ENCODE measurements at places on chromosomes 1 and 21.

DNA sequence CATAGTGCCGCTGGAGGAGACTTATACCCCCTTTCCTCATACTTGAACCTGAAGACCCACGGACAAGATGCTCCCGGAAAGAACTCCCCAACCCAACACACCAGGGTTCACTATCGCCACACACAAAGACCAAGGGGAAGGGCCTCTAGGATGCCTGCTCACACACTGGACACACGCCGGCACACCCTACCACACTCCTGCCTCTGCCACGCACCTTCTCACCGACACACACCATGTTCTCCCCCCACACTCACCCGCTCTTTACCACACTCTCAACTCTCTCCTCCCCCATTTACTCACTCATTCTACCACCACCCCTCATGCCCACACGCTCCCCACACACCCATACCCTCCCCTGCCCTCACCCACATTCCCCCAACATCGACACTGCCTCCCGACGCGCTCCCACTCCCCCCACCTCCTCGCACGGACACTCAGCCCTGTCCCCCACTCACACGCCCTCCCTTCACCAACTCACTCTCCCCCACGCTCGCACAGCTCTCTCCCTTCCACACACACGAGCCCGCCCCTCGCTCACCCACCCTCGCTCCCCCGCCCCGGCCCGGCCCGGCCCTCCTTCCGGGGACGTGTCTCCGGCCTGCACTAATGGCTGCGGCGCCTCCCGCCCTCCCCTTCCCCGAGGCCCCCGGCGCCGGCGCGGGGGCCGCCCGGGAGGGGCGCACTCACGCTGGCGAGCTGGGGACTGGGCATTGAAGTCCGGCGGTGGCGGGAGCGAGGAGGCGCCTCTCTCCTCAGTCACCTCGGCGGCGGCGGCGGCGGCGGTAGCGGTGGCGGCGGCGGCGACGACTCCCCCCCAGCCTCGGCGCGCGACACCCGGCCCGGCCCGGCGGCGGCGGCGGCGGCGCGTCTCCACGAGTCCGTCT, 626 bp downstream of the PTP4A2 start:
- DNase-seq, result peak; percentile 71

DNA sequence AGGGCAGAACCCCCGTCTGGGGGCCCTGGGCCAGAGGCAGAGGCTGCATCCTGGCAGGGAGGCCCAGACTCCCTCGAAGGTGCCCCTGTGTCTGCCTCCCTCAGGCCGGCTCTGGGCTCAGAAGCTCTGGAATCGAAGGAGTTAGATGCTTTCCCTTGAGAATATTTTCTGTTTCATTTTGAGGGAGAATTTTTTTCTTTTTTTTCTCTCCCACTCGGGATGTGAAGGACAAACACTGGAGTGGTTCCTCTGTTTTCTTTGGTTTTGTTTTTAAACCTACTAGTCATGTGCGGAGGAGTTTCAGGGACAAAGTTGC, 44.7 kb downstream of the PRDM16 start:
- no peak for DNase-seq

DNA sequence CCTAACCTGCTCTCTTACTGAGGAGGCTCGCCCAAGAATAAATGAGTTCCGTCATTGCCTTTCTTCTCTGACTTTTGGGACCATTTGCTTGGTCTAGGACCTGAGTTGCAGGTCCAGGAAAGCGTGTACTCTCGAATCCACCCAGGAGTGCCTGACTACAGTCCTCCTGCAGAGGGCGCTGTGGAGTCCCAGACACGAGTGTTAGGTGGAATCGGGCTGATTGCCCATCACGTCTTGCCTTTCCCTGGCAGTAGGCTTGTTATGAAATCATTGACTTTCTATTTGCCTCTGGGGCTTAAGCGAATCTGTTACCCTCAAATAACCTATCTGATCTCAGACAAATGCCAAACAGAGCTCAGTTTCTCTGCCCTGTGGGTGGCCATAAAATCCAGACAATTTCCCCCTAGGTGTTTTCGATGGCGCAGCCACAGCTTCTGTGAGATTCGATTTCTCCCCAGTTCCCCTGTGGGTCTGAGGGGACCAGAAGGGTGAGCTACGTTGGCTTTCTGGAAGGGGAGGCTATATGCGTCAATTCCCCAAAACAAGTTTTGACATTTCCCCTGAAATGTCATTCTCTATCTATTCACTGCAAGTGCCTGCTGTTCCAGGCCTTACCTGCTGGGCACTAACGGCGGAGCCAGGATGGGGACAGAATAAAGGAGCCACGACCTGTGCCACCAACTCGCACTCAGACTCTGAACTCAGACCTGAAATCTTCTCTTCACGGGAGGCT, at the start of gene IL20:
Gene IL20 (plus strand): TSS at position 685 of the 733 bp plus-strand sequence. CDS start 230 bp downstream, outside the sequence.
- peak; percentile 66 for DNase-seq

DNA sequence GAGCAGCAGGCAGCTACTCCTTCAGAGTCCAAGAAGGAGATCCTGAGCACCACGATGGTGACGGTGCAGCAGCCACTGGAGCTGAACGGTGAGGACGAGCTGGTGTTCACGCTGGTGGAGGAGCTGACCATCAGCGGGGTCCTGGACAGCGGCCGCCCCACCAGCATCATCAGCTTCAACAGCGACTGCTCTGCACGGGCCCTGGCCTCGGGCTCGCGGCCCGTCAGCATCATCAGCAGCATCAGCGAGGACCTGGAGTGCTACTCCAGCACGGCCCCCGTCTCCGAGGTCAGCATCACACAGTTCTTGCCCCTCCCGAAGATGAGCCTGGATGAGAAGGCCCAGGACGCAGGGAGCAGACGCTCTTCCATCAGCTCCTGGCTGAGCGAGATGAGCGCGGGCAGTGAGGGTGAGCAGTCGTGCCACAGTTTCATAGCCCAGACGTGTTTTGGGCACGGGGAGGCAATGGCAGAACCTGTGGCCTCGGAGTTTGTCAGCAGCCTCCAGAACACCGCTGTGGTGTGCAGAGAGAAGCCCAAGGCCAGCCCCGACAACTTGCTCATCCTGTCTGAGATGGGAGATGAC, 531.8 kb downstream of the KIF26B start:
- DNase-seq, result no peak

GRCh38 chr1:21174230-21174629, 2.5 kb downstream of the EIF4G3 start:
- DNase-seq, result no peak

DNA sequence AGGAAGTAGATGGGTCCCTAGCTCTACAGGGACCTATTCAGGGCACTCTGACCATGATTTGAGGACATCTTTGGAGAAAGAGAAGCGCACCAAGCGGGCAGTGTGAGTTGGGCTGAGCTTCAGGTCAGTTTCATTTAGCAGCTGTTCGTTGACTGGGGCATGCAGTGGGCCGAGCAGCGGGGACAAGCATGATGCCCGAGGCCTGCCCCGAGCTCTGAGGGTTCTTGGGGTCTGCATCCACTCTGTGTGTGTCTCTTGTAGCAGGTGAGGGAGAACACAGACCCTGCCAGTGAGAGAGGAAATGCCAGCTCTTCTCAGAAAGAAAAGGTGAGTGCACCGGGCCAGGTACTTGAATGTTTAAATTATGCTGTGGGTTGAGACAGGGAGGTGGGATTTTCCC, 5.4 kb downstream of the THAP3 start:
- DNase-seq, result no peak

DNA sequence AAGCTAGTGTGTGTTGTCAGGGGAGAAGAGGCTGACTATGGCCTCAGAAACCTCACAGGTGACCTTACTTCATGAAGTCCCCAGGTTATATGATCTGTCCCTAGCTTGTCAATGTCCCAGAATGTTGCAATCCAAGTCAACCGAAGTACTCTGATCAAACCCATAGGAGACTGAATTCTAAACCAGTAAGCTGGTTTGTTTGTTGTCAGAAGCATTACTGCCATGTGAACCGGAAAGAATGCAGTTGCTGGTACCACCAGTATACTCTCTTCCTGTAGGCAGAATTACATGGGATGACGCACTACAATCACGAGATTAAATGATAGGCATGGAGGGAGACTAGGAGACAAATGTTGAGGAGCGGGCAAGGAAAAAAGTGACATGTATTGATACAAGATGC, 26.1 kb upstream of the MAN1A2 start:
- DNase-seq, result no peak

DNA sequence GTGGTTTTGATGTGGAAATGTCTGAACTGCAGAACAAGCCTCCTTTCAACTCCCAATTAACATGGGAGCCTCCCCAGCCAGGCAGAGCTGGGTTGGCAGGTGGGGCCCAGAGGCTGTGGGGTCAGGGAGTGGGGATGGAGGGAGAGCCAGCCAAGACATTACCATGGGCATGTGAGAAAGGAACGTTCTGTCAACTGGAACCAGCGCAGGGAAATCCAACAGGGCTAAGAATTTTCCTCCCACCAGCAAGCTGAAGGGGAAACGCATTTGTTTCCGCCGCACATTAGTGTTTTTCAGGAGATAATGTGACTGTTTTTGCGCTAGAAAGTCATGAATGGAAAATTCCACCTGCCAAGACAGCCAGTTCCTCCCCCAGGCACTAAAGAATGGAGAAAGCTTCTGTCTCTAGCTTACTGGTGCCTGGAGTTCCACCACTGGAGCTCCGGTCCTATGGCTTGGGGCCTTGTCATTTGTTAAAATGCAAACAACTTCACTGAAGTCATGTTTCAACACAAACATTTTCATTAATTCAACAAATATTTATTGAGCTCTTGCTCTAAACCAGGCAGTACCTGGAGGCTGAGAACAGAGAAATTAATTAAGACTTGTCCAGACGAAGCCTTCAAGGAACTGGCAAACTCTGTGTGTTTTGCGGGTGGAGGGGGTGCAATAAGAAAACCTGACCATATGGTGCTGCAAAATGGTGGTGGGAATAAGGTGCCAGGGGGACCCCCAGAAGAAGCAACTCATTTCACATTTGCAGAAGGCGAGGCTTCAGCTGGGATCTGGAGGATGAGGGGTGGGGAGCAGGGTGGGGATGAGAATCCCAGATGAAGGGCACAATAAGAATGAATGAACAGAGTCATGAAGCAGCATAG, 305.1 kb downstream of the MATN1 start:
- DNase-seq, result no peak

All from stimulated activated CD8-positive, alpha-beta memory T cell treated with anti-CD3 and anti-CD28 coated beads, Interleukin-15, amount 100 ng/mL, for 48 hours (primary cell).